Epithelial cell of prostate (primary cell): ENCODE measurements at places on chromosomes 2 and 18.

DNA sequence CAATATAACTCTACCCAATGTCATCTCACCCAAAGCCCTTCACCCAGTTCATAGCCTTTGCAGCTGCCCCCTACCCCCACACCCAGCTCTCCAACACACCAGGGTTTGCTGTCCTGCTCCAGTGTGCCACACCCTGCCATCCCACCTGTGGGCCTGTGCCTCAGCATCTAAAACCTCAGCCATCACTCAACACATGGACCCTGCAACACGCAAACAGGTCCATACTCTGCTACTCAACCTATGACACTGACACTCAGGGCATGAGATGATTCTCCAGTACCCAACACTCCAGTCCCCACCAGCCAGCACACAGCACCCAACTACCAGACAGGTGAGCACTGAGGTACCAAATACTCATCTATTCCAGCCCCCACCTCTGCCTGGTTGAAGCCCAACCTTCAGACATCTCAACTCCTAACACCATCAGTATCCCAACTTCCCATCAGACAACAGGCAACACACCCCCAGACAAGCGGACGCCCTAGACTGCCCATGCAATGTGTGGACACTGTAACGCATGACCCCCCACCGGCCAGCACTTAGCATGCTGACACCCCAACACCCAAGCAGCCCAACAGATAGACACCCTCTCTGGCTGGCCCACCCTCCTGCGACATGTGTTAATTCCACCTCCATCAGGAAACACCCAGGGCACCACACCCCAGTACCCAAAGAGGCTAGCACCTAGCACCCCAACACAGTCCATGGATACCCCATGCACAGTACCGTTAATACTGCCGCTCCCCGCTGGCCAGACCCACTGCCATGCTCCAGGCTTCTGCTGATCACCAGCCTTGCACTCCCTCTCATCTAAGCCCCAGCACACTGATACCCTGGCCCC is 25.0 kb downstream of the ZAP70 start:
- DNase-seq = no peak

GRCh38 chr2:190121971-190122370 is 59.4 kb upstream of the MSTN start:
- DNase-seq = no peak

- no peak for DNase-seq
Observed at GRCh38 chr2:105775809-105776559, 31.3 kb downstream of the NCK2 start.

DNA sequence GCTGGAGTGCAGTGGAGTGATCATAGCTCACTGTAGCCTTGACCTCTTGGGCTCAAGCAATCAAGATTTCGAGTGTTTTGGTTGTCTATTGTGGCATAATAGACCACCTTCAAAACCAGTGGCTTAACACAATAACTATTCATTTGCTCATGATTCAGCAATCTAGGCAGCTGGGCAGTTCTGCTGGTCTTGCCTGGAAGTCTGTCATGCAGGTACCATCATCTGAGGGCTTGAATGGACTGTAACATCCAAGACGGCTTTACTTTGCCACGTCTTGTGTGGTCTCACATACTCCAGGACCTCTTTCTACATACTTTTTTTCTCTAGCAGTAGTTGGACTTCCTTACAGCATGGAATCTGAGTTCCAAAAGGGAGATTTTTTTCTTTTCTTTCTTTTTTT is 13.2 kb upstream of the ANKRD29 start:
- no peak for DNase-seq

DNA sequence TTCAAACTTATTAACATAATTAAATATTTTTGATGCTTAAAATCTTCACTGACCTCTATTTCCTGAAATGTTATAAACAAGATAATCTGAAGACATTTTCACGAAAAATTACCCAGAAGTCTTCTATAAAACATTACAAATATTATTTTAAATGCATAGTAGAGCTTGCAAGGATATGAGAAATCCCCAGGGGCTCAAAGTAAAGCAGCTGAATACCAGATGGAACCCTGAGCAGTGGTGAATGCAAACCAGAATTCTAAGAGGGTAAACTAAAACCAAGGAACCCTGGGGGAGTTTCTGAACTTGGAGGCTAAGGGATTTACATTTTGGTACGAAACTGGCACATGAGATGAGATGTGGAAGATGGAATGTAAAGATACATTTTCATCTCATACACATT is 83.6 kb downstream of the FSHR start:
- DNase-seq = no peak

DNA sequence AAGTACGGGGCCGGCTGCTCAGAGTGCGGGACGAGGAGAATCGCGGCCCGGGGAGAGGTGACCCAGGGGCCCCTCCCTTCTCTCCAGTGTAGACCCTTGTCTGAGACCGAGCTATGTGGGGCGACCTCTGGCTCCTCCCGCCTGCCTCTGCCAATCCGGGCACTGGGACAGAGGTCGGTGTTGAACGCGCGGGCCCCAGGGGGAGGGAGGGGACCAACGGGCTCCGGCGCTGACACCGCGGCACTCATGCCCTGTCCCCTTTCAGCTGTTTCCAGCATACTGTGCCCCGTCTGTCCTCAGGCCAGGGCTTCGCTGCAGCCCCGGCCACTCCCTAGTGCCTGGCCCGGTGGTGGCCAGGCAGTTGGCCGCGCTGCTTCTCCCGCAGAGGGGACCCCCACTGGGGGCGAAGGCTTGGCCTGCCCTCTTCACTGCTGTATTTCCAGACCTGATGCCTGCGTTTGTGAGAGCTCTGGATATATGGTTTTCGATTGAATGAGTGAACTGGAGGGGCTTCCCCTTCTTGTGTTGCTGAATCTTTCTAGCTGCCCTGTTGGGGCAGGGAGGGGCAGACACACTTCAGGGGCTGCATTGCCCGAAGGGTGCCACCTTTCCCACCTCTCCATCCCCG is 809 bp downstream of the DBI start:
- DNase-seq = no peak
